ENCODE measurements at places on chromosomes 5 and 9.

DNA sequence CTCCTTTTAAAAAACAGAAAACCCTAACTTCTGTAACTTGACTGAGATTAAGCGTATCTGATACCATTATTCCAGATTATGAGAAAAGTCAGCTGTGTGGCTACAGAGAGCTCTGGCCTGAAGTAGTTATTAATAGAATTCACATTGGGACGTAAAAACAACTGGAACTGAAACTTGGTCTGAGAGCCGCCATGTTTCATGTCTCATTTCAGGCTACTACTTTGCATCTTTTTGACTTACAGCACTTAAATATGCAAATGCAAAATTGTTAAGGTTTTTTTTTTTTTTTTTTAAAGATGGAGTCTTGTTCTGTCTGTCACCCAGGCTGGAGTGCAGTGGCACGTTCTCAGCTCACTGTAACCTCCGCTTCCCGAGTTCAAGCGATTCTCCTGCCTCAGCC is 25.2 kb downstream of the MAP3K1 start:
- no peak for DNase-seq

- DNase-seq, result no peak
These were observed at the start of gene PRRT1B for GRCh38 chr9:131545003-131545785. Gene PRRT1B (plus strand): TSS chr9:131545523. CDS start chr9:131545616, 93 bp downstream.

DNA sequence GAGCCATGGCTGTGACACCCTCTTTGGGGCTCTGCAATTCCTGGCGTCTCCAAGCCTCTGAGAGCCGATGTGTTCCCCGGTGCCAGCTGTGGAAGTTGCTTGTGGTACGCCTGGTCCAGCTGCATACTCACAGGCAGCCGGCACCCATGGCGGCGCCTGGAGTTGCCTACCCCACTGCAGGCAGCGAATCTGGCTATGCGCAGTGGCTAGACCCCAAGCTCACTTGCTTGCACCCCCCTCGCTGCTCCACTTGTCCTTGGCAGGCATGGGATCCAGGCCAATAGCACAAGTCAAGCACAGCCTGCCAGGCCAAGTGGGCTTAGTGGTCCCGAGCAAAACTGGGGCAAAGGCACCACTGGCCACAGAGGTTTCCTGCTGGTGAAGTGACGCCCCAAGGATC is 24.7 kb upstream of the GABRA6 start:
- DNase-seq, result no peak

GRCh38 chr5:124889850-124890249 is 143.4 kb upstream of the ZNF608 start:
- no peak for DNase-seq

DNA sequence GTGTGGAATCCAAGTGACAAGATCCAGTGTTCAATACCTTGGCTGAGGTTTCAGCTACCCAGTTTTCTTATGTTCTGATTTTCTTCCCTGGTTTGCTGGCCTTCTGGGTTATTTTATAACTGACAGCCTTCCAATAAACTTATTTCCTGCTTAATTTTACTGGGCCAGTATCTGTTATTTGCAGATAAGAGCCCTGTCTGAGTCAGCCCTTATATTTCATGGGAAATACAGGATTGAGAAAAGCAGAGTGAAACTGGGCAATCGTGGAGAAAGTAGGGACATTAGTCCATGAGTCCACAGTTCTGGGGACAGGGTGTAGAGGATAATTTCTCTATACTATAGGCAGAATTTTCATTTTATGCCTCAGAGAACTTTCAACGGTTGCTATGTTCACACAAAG is 32.3 kb downstream of the TMEM167A start:
- no peak for DNase-seq

DNA sequence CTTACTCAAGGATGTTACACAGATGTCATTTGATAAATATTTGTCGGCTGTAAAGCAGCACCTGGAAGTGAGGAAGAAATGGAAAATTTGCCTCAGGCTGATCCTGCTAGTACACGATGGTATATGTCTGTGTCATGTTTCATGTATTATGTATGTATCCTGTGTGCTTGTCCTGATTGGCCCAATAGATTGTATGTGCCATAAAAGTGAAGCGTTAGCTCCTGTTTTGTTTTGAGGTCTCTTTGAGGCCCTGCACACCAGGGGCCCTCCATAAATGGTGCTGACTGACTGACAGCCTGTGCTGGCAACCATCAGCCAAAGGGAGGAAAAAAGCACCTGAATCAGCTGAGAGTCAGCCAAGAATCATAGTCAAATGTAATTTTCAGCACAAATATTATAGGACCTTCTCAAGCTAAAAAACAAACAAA is 11.8 kb upstream of the LNPEP start:
- DNase-seq, result no peak

- no peak for DNase-seq
These were observed 512 bp downstream of the GRIN3A start for GRCh38 chr9:101737705-101738565.

GRCh38 chr9:133897675-133898074 is 94.4 kb downstream of the VAV2 start:
- DNase-seq, result no peak

DNA sequence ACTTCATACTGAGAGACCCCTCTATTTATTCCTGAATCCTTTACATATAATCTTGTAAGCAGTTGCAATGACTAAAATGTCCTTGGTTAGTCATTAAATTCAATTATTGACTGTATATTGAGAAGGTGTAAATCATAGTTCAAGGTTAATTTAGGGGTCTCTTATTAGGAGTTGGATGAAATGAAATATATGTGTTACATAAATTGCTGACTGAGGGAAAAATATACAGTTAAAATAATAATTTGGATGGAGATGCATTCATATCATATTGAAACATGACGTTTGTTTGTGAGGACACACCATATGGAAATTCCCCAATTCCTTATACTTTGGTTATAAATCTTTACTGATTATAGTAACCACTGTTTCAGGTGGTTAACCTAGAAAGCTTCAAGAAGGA is 430.6 kb downstream of the PDE4D start:
- no peak for DNase-seq

DNA sequence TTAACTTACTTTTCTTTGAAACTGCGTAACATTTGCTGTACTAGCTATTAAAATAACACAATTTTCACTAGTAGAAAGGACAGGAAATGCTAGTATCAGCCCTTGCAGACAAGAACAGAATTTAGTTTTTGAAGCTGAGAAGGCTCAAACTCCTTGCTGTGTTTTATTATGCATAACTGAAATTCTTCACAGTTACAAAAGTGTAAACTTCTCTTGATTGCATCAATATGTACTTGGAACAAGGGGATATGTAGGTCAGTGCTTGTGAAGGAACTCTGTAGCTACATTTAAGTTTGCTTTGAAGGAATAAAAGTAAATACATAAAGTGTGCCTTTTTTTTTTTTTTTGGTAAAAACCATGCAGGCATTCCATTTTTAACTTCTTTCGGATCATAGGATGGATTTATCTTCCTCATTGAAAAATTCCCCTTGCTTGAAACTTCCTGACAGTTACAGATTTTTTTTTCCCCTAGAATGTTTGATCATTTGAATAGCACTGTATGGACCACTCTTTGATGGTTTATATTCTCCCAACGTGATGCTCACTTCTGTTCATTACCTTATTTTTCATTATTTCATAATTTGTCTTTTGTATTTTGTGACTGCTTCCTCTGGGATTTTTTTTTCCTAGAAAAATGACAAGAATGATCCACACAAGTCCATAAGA is 94.9 kb upstream of the DAB2 start:
- no peak for DNase-seq

GRCh38 chr9:133113163-133113948 is 7.7 kb downstream of the RALGDS start:
- no peak for DNase-seq

DNA sequence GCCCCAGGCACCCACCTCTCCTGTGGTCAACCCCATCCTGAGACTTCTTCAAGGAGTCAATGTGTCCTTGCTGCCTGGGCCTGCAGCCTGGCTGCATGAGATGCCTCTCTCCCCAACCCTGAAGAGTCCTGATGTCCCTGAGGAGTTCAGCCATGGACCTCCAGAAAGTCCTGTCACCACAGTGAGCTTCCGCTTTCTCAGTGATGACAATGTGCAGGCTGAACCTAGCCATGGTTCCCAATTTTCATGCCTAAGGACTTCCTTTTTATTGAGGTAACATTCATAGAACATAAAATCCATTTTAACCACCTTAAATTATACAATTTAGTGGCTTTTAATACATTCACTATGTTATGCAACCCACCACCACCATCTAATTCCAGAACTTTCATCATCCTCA is 29.1 kb downstream of the DAP start:
- no peak for DNase-seq

- DNase-seq, result no peak
These were observed 231.4 kb downstream of the NR2F1-AS1 start for GRCh38 chr5:93349613-93350012.

- no peak for DNase-seq
These were observed 162.7 kb upstream of the LHFPL2 start for GRCh38 chr5:78811121-78811817.

DNA sequence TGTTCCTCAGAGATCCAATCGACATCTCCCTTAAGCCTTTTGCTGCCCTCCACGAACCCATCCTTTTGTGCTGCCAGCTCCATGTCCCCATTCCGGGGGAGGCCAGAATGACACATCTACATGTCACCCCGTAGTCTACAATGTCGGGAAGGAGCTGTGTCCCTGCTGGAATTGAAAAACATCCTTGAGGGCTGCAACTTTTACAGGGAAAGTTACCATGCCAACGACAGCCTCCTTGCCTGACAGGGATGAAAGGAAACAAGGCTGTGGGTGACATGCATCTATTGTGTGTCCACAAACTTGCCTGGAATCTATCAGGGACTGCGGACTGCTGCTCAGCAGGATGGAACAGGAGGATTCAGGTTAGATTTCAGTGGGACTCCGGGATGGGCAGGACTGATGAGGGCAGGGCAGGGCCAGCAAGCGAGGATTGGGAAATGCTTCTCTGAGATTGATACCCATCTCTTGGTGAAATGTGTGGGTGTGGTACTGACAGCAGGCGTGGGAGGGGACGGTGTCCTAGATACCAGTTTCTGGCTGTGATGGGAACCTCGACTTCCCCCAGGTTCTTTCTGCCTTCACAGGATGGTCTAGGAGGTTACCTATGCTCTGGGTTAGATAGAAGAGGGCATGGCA is 25.5 kb downstream of the EGR1 start:
- no peak for DNase-seq

Measured in stimulated activated CD8-positive, alpha-beta memory T cell treated with anti-CD3 and anti-CD28 coated beads, Interleukin-7, amount 100 ng/mL, for 1 hour (primary cell).